ENCODE measurements at places on chromosomes 11 and 22. TPM values are rescaled to one million over a fixed set of nuclear protein-coding genes. Genes with fewer than 3 reads are reported as not detected.

- no peak for DNase-seq
These were observed 7.6 kb downstream of the YDJC start for GRCh38 chr22:21622011-21622918.

DNA sequence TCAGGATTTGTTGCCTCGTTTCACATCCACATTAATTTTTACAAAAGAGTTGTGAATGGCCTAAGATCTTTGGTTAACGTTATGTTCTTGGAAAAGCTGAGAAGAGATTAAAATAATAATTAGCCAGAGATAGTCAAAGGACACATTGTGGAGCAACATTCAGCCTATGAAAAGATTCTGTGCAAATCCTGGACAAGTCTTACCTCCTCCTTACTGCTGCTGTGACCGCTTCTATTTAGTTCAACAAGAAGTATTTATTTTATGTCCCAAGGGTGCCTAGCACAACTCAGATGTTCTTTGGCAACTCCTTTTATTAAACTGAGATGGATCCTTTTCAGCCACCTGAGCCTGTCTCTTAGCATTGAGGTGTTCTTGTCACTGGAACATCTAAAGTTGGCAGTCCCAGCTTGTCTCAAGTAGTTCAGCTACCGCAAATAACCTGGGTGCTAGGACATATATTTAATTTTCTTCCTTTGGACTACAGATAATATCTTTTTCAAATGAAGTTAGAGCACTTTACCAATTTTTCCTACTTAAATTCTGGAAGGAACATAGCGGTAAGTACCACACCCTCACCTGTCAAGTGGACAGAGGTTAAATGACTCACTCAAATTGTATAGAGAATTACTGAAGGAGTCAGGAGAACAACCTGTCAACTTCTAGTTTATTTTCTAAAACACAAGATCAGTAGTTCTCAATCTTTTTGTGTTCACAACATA lies 80.5 kb upstream of the CHRM4 start:
- DNase-seq = no peak

- DNase-seq = no peak
These were observed 101.8 kb downstream of the KIRREL3 start for GRCh38 chr11:126898802-126899201.

GRCh38 chr11:78392854-78393253 lies 24.8 kb downstream of the GAB2 start:
- no peak for DNase-seq

The SLC37A4 gene
- 155 TPM for total RNA-seq

The LRRC4C gene
- total RNA-seq = 0.23 TPM

The POTEH gene
- total RNA-seq = not detected

The NCF4 gene
- 2.7 TPM for total RNA-seq

The ALDH3B1 gene
- 3.2 TPM for total RNA-seq

The OR51I2 gene
- total RNA-seq = not detected

The SERGEF gene
- 13.7 TPM for total RNA-seq

Data from left lobe of liver (tissue), 2 donors.